ENCODE measurements at places on chromosomes 13 and 19.

DNA sequence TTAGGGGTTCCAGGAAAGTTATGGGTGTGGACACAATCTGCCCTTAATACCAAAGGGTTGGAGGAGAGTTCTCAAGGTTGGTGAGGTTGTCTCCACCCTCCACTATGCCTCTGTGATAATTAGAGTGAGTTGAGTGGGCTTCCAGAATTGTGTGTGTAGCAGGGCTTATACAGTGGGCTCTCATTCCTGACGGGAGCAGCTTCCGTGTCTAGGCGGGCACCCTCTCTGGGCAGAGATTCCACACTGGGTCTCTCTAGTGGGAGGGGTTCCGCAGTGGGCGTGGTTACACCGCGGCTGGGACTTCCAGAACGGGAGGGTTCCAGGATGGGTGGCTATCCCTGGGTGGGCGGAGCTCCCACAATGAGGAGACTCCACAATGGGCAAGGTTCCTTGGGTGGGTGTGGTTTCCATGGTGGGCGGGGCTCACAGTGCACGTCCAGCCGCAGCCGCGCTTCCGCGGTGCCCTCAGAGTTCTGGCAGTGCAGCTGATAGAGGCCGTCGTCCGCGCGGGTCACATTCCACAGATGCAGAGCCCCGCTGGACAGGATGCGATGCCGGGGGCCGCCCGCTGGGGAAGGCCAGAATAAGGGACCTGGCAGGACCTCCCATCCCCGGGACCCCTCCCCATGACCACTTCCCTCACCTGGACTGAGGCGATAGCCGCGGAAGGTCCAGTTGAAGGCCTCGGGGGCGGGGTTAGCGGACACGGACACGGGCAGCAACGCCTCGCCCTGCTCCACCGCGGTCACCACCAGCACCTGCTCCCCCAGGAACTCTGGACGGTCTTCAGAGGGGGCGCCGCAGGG lies 8.4 kb downstream of the NPHS1 start:
- DNase-seq: peak; percentile 74

DNA sequence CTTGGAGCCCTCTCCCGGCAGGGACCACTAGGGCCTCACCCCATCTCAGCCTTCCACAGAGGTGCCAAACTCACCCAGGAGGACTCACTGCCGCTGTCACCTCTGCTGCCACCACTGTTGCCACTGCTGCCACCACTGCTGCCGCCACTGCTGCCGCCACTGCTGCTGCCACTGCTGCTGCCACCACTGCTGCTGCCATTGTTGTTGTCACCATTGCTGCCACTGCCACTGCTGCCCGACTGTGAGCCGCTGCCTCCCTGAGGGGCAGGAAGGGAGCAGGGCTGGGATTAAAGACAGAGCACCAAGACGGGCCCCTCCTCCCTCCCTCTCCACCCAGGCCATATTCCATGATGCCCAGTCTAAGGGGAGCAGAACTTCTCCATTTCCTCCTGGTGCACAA lies 2.1 kb downstream of the DMKN start:
- DNase-seq: no peak

- peak; percentile 66 for DNase-seq
Observed at GRCh38 chr13:46553886-46554858, 1.2 kb downstream of the LRCH1 start.

- DNase-seq: no peak
Observed at GRCh38 chr19:55935206-55935605, 3.1 kb upstream of the NLRP13 start.

- no peak for DNase-seq
Observed at GRCh38 chr13:45592758-45593157, 22.8 kb downstream of the ERICH6B start.

DNA sequence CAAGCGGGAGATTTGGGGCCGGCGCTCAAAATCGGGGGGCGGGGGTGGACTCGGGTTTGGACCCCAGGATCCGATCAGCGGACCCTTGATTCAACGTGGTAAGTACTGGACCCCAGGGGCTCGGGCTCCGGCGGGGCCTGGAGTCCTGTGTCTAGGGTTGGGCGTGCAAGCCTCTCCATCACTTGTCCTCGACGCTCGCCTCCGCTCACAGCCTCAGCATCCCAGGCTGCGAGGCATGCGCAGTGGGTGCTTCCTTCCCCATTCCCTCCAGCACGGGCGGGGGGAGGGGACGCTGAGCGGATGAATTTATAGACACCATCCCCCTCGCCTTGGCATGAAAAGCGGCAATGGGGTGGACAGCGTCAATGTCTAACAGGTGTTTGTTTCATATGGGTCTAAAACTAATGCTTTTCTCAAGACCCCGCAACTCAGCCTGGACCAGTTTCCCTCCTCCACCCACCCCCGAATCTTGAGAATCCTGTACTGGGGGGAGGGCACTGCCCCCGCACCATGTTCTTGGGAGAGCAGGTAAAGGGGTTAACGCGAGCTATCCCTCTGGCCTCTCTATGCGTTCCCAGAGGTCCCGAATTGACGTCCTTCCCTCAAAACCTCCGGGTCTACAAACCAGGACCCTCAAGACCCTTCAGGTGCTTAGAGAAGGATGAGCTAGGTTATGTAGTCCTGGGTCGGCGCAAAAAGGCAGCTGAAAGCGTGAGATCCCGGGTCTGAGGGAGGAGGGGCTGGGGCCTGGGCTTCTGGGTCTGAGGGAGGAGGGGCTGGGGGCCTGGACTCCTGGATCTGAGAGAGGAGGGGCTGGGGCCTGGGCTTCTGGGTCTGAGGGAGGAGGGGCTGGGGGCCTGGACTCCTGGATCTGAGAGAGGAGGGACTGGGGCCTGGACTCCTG lies 579 bp downstream of the CPT1C start:
- DNase-seq: peak; percentile 8

- no peak for DNase-seq
Observed at GRCh38 chr19:1577090-1577928, 9.2 kb upstream of the MEX3D start.

DNA sequence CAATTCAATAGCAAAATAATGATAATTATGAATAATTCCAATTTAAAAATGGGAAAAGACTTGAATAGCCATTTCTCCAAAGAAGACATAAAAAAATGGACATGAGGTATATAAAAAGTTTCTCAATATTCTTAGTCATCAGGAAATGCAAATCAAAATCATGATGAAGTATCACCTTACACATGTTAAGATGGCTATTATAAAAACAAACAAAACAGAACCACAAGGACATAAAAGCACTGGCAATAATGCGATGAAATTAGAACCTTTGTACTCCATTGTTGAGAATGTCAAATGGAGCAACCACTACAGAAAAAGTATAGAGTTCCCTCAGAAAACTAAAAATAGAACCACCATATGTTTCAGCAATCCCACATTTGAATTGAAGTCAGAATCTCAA lies 1186.1 kb downstream of the SLITRK5 start:
- DNase-seq: peak; percentile 73

- no peak for DNase-seq
Observed at GRCh38 chr13:98900442-98900841, 77.4 kb downstream of the DOCK9 start.

Data from NCI-H526 treated with DMSO at 0.1 percent for 48 hours (cell line).